ENCODE measurements at places on chromosomes 7 and 10. TPM values are rescaled to one million over a fixed set of nuclear protein-coding genes. Genes with fewer than 3 reads are reported as not detected.

- peak; percentile 56 for DNase-seq
Measured at GRCh38 chr7:80060218-80060806, 74.3 kb upstream of the GNAI1 start.

DNA sequence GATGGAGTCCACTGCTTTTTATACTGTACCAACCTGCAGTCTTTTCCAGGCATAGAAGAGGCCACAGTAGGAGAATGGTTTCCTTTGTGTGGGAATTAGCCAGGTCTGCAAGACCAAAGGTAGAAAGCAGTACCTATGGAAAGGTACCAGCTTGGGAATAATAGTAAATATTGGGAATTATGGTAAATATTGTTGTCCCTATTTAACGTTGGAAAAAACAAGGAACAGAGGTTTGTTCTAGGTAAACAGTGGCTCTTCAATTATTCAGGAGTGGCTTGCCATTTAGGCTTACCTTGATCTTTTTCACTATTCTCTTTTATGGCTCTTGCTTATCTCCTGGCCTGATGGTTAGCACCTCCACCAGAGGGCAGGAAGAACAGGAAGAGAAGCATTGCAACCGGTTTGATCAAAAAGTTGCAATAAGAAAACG, 43.9 kb upstream of the GSAP start:
- no peak for DNase-seq

DNA sequence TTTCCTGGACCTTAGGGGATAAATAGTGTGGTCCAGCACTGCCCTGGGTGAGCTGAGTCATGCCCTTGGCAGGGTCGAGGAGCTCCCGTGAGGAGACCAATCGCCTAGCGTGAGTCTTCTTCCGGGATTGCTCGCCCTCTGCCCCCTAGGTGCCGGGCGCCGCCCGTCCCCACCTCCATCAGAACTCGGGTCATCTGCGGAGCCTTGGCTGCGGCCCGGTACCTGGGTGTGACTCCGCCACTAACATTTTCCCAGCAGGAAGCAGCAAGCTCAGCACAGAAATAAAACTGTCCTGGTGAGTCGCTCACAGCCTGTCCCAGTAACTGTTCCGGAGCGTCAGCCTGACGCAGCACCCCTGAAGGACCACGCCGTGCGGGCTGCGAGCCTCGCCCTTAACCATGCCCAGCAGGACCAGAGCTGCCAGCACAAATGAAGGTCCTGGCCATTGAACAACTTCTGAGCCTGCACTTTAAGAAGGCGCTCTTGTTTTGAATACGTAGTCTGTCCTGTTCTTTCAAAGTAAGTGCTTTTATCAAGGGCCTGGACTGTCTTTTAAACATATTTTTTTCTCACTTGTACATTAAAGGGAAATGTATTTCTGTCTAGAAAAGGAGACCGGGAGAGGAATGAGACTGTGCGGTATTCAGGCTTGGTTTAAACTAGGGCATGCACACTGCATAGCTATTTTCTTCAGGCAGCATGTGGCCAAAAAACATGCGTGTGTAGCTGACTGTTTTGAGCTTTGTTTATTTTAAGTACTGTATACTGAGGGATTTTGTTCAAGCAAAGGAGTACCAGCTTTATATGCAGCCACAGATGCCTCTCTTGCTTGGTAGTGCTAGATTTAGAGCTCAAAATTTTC, 136.7 kb downstream of the HECW1 start:
- DNase-seq: peak; percentile 85

- no peak for DNase-seq
Measured at GRCh38 chr7:144397086-144397485, 6.4 kb downstream of the NOBOX start.

DNA sequence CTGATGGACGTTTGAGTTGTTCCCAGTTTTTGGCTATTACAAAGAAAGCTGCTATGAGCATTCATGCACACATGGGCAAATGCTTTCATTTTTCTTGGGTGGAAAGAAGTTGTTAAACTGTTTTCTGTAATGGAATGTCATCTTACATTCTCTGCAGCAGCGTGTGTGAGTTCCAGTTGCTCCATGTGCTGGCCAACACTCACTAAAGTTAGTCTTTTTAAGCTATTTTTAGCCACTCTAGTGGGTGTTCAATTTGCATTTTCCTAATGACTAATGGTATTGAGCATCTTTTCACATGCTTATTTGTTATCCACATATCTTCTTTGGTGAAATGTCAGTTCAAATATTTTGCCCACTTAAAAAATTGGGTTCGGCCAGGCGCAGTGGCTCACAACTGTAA, 82.8 kb upstream of the COL13A1 start:
- no peak for DNase-seq

- no peak for DNase-seq
Measured at GRCh38 chr10:66234872-66235271, 691.0 kb upstream of the LRRTM3 start.

RET gene
- total RNA-seq: under 0.01 TPM

GRCh38 chr7:66237906-66238772, 33.0 kb downstream of the TPST1 start:
- DNase-seq: no peak

GFRA1 gene
- 76.6 TPM for total RNA-seq

CUZD1 gene
- total RNA-seq: 0.59 TPM

GRCh38 chr7:2873686-2874551, 29.8 kb upstream of the GNA12 start:
- DNase-seq: peak; percentile 95

- DNase-seq: no peak
Measured at GRCh38 chr7:7911369-7912123, 57.0 kb upstream of the GLCCI1 start.

DNA sequence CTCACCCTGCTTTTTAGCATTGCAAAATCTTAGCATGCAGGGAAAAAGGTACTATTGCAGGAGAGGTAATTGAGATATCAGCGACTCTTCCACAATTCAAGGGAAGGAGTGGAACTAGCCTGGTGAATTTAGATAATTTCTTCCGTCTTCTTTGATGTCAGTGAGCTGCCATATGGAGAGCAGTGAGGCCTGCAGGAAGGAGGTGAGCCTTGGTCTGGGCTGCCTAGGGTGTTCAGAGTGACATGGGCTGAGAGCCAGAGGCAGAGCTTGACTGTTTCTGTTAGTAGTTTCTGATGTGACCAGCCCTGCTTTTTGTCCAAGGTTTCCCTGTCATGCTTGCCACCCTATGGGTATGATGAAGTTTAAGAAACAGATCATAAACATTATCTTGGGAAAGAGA, 28.6 kb downstream of the KAT6B start:
- no peak for DNase-seq

Data from osteoblast (primary cell).